ENCODE measurements at places on chromosomes 5 and 9.

DNA sequence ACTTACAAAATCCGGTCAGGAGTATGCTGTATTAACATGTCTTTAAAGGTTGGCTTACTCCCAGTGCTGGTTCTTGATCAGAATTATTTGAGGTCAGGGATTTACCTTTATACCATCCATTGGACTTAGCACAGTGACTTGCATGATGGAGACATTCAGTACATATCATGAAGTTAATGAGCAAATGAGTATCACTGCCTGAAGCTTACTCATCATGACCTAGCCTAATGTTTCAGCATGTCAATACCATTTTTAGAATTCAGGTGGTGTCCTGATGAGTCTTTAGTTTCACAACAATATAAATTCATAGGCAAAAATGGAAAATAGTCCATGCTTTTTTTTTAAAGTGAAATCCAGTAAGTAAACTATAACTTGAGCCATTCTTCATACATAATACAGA, 226.0 kb upstream of the C9orf72 start:
- no peaks in the 10 kb centered on the region for H3K27me3 ChIP-seq
- no peaks in the 10 kb centered on the region for H3K36me3 ChIP-seq
- no peak overlapping the region for H3K27ac ChIP-seq
- no peaks in the 10 kb centered on the region for H3K4me1 ChIP-seq
- H3K4me3 ChIP-seq: no peak overlapping the region

DNA sequence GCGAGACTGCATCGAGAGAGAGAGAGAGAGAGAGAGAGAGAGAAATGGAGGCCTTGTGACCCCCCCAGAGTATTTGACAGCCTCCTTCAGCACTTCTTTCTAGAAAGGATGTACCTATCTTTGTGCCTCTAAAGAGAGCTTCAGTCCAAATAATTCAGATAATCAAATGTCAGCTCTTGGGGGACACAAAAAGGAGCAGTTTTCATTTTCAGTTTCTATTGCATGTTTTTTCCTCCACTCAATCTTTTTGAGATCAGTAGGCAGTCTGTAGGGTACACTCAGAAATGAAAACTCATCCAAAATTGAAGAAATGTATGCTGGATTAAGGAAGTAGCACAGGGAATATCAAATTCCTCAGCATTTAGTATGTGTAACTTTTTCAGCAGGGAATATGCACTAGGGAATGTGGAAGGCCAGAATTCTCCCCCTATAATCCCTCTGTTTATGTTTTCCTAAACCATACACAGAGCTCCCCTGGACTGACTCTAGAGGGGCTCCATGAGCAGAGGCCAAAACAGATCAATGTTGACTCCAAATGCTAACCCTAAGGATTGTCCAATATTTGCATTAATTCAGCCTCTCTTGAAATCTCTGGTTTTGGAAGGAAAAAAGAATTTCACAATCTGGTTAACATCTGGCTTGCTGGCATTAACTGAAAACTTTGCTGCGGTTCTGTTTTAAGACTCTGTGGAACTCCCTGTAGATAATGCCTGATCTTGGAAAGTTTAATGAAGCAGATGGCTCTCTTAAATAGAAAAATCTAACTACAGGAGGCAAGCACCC, 250.1 kb downstream of the CEMIP2 start:
- no peaks in the 10 kb centered on the region for H3K27me3 ChIP-seq
- H3K27ac ChIP-seq: no peak overlapping the region
- no peaks in the 10 kb centered on the region for H3K4me1 ChIP-seq
- no peak overlapping the region for H3K4me3 ChIP-seq

GRCh38 chr9:122113574-122113973, 20.5 kb upstream of the TTLL11 start:
- H3K4me1 ChIP-seq: no peaks in the 10 kb centered on the region
- no peak for DNase-seq
- H3K27me3 ChIP-seq: no peaks in the 10 kb centered on the region
- H3K4me3 ChIP-seq: no peak overlapping the region
- H3K36me3 ChIP-seq: no peaks in the 10 kb centered on the region

DNA sequence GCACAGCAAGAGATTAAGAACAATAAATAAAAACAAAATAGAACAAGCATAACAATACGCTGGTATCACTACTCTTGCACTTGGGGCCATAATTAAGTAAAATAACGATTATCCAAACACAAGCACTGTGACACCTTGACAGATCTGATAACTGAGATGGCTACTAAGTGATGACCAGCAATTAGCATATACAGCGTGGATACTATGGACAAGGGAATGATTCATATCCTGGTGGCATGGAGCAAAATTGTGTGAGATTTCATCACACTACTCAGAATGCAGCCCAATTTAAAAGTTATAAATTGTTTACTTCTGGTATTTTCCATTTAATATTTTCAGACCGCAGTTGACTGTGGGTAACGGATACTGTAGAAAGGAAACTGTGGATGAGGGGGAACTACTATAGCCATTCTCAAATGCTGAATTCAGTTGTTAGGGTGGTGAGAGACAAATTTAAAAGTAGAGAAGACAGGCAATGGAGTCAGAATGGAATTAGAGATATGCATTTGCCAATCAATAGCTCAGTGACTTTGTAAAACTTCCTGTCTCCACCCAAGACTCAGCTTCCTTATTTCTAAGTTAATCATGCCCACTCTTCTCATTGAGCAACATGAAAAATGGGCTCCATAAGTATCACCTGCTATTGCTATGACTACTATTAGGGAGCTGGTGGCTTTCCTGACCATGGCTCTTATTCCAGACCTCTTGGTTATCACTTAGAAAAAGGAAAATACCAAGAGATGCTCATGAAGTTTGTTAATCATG, 300.8 kb downstream of the TRIM32 start:
- no peak overlapping the region for H3K4me3 ChIP-seq
- no peaks in the 10 kb centered on the region for H3K27me3 ChIP-seq
- no peaks in the 10 kb centered on the region for H3K36me3 ChIP-seq
- DNase-seq: no peak

DNA sequence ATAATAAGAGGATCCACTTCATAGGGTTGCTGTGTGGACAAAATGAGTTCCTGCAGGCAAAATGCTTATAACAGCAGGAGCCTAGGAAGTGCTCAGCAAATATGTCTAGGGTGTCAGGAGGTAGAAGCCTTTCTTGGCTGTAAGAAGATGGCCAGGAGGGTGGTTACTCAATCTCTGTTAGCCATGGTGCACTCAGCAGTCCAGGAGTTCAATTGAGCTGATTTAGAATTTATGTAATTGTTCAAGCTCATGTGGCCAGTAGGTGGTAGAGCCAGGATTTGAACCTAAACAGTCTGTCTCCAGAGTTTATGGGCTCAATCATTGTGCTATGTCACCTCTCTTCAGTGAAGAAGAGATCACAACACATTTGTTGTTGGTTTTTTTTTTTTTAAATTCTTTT, 381.2 kb downstream of the KIF4B start:
- H3K4me1 ChIP-seq: no peaks in the 10 kb centered on the region
- H3K27ac ChIP-seq: no peak overlapping the region
- H3K4me3 ChIP-seq: no peak overlapping the region
- H3K27me3 ChIP-seq: no peaks in the 10 kb centered on the region
- no peaks in the 10 kb centered on the region for H3K36me3 ChIP-seq

DNA sequence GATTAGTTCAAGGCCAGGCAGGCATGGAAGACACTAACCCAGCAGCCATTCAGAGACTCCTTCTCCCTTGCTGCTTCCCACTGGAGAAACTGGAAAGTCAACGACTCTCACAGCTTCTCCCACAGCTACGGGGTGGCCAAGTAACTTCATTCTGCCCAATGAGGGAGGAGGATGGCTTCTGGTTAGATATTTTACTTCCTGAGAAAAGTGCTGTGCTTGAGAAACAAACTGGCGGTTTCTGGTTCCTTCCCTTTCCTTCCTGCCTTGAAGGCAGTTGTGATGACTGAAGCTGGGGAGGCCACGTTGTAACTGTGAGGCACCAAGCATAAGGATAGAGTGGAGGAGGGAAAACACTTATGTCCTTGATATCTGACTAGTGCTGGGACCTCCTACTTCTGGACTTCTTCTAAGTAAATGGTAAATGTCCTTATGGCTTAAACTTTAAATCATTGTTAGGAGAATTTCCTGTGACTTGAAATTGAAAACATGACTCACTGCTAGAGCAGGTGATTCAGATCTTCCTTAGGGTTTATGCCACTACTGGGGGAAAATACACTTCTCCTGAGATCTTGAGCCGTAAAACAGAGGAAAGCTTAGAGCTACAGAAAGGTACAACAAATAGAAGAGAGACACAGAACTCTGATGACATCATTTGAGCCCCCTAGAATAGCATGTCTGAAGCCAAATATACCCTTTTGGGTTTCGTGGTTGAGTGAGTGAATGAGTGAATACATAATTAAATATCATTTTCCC, 3.1 kb upstream of the GNPDA1 start:
- H3K27me3 ChIP-seq: no peaks in the 10 kb centered on the region
- DNase-seq: no peak
- H3K4me3 ChIP-seq: no peak overlapping the region
- H3K36me3 ChIP-seq: no peaks in the 10 kb centered on the region
- H3K27ac ChIP-seq: peak overlapping the region; percentile 71
- peaks cover 27% of the 10 kb centered on the region for H3K4me1 ChIP-seq

GRCh38 chr5:625516-625915, 13.4 kb downstream of the CEP72 start:
- DNase-seq: no peak
- no peak overlapping the region for H3K27ac ChIP-seq
- H3K27me3 ChIP-seq: no peaks in the 10 kb centered on the region
- no peak overlapping the region for H3K4me3 ChIP-seq
- peaks cover 8% of the 10 kb centered on the region for H3K36me3 ChIP-seq
- H3K4me1 ChIP-seq: no peaks in the 10 kb centered on the region

DNA sequence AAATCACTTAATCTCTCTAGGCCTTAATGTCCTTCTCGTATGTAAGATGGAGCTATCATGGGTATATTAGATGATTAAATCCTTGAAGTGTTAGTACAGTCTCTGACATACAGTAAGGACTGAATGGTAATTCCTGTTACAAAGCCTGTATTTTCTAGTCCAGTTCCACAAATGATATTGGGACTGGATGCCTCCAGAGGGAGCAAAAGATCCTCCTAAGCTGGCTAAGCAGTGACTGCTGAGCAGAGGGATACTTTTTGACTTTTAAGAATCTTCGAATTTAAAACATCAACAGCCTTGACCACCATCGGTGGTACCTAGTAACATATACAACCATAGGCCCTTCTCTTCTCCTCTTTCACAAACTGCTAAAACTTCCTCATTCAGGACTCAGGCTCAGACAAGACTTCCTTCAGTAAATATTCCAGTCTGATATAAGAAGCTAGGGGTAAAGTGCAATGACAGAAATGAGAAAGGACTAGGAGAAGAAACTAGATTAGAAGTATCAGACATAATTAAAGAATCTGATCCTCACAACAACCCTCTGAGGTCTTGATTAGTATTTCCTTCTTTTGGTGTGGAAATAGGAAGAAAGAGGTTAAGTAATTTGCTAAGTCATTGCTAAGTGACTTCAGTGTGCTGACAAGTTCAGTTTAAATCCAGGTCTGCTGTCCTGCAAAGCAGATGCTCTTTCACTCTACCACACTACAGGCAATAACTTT, 13.9 kb downstream of the PTAR1 start:
- H3K4me3 ChIP-seq: no peak overlapping the region
- H3K4me1 ChIP-seq: no peaks in the 10 kb centered on the region
- H3K36me3 ChIP-seq: peaks cover 6% of the 10 kb centered on the region
- no peak overlapping the region for H3K27ac ChIP-seq

DNA sequence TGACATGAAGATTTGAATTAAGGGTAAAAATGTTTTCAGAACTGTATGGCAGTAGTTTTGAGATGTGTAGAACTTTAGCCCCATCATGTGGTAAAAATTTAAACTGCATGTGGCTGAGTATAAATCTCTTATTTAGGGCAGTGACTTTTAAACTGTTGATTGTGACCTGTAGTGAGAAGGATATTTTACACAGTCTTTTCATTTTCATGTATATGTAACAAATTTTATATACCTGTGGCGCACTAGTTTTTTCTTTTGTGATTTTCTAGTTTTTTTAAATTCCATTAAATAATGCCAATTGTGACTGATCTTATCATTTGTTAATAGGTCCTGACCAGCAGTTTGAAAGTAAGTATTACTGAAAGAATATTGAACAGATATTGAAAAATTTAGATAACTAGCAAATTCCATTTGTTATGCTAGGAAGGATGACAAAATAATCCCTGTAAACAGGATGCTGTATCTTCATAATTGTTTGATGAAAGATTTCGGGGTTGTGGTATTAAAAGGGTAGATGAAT, 47.2 kb downstream of the GPBP1 start:
- H3K4me3 ChIP-seq: no peak overlapping the region
- H3K36me3 ChIP-seq: peaks cover 39% of the 10 kb centered on the region
- DNase-seq: no peak
- peaks cover 7% of the 10 kb centered on the region for H3K4me1 ChIP-seq
- H3K27me3 ChIP-seq: no peaks in the 10 kb centered on the region

GRCh38 chr9:129275626-129276247, 97.7 kb upstream of the IER5L start:
- no peak for DNase-seq
- H3K27me3 ChIP-seq: no peaks in the 10 kb centered on the region
- no peaks in the 10 kb centered on the region for H3K36me3 ChIP-seq
- H3K4me1 ChIP-seq: peaks cover 6% of the 10 kb centered on the region

- H3K4me3 ChIP-seq: no peak overlapping the region
- no peaks in the 10 kb centered on the region for H3K4me1 ChIP-seq
- H3K27ac ChIP-seq: no peak overlapping the region
- no peaks in the 10 kb centered on the region for H3K27me3 ChIP-seq
- H3K36me3 ChIP-seq: no peaks in the 10 kb centered on the region
These were observed 42.5 kb downstream of the KCNIP1 start for GRCh38 chr5:170546282-170546681.

GRCh38 chr5:2861605-2862004, 110.1 kb upstream of the IRX2 start:
- no peak overlapping the region for H3K27ac ChIP-seq
- peaks cover 4% of the 10 kb centered on the region for H3K27me3 ChIP-seq
- H3K36me3 ChIP-seq: no peaks in the 10 kb centered on the region
- H3K4me1 ChIP-seq: no peaks in the 10 kb centered on the region
- H3K4me3 ChIP-seq: no peak overlapping the region

DNA sequence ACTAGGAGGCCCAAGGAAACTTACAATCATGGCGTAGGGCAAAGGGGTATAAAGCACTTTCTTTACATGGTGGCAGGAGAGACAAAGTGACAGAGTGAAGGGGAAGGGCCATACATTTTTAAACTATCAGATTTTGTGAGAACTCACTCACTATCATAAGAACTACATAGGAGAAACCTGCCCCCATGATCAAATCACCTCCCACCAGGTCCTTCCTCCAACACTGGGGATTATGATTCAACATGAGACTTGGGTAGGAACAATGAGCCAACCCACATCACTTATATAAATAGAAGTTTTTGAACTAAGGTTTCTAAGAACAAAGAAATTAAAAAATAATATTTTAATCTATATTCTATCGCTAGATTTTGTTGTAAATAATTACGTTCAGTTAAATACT, 460.3 kb upstream of the TYRP1 start:
- no peaks in the 10 kb centered on the region for H3K27me3 ChIP-seq
- no peak for DNase-seq
- no peak overlapping the region for H3K4me3 ChIP-seq

Measured in esophagus squamous epithelium (tissue), 5 donors.